ENCODE measurements at places on chromosomes 13 and 19.

DNA sequence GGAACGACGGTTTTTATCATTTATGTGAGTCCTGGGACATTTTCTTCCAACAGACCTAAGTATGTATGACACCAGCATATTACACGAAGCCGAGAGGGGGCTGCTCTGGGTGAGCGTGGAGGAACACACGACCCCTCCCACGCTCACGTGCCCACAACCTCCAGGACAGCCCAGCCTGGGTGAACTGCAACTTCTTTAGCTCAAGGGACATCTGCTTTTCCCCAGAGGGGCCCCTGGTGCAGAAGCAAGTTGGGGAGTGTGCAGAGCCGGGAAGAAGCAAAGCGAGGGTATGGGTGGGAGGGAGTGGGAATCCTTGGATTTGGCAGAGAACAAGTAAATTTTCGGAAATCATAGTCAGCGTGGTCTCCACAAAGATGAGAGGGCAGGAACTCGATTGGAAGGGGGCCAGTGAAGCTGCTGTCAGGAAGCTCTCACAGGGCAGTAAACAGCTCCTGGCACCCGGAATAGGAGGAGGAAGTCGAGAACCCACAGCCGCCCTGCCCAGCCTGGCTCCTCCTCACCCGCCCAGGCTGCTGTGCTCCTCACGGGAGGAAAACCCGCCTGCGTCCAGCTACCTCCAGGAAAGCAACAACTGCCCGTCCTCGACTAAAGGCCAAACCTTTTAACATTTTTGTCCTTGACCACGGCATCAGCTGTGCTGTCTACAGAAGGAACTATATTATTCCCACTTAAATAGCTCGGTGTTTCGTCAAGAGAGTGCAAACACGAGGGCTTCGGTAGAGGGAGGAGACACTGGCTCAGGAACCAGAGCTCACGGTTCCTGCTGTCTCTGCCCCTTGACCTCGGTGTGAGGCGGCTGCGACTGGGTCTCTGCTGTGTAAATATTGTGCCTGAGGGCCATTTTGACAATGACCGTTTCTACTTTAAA is 17.2 kb upstream of the CFAP97D2 start:
- DNase-seq, result no peak

DNA sequence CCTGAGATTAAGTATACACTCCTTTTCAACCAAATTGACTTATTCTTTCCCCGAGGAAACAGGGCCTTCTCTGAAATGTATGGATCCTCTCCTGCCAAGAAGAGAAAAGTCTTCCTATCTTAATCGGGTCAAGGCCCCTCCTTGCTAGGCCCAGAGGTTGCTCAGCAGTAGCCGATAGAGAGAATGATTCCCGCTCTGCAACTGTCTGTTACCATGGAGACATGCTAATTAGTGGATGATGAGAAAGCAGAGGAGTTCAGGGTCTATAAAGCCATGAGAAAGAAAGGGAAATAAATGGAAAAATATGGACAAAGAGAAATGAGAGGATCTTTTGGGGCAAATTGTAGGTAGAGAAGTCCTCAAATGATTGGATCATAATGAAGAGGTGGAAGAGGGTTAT is 103.5 kb downstream of the POU4F1 start:
- DNase-seq, result no peak

DNA sequence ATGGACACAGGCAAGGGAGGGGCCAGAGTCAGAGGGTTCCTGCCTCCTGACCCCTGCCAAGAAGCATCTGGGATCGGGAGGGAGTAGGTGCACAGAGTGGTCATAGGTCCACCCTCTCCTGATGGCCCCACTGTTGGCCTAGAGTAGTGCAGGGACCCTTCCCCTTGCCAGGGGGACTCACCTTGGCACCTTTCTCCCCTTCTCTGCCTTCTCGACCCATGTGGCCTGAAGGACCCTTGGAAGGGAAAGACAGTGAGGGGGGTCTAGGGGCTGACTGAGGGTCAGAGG is 33.3 kb upstream of the OLFM2 start:
- DNase-seq, result no peak

DNA sequence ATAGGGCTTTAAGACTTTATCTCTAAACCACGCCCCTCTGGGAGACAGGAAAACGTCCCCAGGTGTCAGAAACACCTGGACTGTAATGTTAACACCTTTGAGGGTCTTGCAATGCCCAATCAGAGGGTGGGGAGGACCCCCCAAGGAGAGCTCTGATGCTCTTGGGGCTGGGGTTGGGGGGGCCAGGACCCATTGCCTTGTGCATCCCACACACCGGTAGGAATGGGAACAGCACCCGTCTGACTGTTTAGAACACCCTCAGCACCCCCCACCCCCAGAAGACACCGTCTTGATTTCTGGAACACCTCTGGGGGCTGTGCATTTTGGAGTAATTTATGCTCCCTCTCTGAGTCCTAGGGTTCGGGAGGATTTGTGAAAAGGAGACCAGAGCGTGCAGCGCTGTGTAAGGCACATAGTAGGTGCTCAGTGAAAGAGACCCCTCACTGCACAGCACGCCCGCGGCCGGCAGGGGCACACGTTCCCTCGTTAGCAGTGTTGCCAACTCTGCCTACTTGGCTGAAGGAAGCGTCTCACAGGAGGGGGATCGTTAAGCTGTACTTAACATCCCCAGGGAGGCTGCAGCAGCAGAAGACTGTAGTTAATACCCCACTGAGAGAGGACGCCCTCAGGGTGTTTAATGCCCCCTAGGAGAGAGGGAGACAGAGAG is 2.8 kb upstream of the ERFL start:
- DNase-seq, result no peak

- DNase-seq, result no peak
Measured at GRCh38 chr13:23730251-23730650, 158.9 kb downstream of the MIPEP start.

- DNase-seq, result no peak
Measured at GRCh38 chr13:98216135-98216565, 39.1 kb upstream of the RNF113B start.

GRCh38 chr19:31572102-31572975 is 223.1 kb upstream of the TSHZ3 start:
- DNase-seq, result no peak

DNA sequence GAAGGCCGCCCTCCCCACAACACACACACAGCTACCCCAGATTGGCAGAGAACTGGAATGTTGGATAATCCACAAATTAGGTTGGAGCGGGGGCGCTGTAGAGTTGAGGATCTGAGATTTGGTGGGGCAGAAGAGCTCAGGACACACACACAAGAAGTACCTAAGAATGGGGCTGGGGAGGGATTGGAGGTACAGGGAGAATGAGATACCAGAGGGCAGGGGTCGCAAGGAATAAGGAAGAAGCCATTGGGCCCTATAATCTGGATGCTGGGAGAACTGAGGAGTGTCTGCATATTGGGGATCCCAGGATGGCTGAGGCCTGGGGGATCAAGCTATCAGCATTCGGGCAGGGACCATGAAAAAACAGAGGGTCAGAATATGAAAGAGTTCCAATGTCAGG is 11.5 kb downstream of the SYT3 start:
- DNase-seq, result no peak
